ENCODE measurements at places on chromosomes 3 and 15.
A peak's percentile ranks its signal among the peaks of the same experiment; 100 is the strongest.

- no peak for DNase-seq
These were observed 38.7 kb upstream of the MAGEF1 start for GRCh38 chr3:184750349-184751083.

GRCh38 chr3:116552246-116552645 is 107.0 kb upstream of the LSAMP start:
- DNase-seq, result no peak

DNA sequence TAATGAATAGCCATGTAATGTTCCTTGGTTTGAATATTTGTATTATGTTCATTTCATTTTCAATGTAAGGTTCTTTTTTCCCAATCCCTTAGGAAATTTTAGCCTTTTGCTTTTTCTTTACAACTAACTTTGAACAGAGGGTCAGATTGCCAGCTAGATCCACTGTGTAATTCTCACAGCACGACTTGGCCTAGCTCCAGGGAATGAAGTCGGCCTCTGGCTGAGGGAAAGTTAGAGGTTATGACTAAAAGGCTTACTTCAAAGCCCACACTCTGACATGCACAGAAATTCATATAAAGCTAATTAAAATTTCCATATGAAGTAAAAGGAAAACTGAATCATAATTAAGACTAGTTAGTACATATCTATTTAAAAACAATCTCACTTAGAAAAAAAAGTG is 38.7 kb downstream of the ROBO1 start:
- no peak for DNase-seq

DNA sequence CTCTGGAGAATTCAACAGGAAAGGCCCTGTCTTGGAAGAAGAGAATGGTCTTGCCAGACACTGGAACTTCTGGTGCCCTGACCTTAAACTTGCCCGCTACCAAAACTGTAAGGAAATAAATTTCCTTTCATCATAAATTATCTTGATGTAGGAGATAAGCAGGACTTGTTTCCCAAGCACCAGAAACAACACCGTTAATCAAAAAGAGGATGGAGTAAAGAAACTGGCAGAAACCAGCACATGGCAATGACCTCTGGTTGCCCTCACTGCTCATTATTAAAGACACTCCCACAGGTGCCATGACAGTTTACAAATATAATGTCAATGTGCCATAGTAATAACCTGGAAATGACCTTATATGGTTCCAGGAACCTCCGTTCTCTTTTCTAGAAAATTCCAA is 426.1 kb downstream of the EDEM1 start:
- no peak for DNase-seq

DNA sequence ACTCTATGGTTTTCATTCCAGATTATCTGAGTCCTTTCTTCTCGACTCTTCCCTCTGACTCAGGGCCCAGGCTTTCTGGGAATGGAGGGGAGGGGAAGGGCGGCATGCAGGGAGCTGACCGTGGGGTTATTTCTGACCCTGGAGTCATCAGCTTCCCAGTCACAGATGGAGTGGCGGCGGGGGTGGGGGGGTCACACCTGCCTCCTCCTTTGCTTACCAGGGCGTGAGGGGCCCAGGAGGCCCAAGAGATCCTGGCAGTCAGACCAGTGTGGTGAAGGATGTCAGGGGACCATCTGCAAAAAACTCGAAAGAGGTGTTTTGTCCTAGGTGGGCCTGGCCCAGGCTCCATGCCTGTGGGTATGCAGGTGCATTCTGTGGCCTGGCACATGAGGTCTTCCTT is 996 bp upstream of the XIRP1 start:
- no peak for DNase-seq

DNA sequence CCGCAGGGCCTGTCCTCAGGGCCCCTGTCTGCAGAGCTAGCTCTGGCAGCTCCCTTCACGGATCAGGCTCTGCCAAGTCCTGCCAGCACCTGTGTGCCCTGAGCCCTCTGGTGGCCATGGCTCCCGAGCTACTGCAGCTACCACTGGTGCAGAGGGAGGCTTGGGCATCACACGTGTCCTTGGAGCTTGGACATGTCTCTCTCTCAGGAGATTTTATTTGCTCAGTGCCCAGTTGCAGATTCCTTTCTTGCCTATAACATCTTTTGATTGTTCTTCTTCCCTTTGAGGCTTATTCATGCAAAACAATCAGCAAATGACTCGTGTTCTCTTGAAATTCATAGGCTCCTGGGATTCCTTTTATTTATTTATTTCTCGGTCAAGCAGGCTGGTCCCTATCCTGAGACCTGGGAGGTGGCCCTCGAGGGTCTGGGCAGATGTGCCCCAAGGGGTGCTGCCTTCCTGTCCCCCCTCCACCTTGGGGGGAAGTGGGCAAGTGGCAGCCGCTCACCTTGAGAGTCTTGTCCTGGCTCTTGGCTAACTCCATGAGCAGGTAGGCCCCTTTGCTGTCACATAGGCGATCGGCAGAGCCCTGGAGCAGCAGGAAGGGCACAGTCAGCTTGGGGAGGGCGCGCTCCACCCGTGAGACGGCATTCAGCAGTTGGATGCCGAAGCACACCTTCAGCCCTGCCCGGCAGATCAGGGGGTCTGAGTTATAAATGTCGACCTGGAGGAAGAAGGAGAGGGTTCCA is 21.9 kb downstream of the ABTB1 start:
- DNase-seq, result no peak

GRCh38 chr3:50242851-50243542 is 7.0 kb downstream of the GNAI2 start:
- DNase-seq, result no peak

GRCh38 chr3:74265069-74265468 is 349.4 kb downstream of the CNTN3 start:
- DNase-seq, result no peak

DNA sequence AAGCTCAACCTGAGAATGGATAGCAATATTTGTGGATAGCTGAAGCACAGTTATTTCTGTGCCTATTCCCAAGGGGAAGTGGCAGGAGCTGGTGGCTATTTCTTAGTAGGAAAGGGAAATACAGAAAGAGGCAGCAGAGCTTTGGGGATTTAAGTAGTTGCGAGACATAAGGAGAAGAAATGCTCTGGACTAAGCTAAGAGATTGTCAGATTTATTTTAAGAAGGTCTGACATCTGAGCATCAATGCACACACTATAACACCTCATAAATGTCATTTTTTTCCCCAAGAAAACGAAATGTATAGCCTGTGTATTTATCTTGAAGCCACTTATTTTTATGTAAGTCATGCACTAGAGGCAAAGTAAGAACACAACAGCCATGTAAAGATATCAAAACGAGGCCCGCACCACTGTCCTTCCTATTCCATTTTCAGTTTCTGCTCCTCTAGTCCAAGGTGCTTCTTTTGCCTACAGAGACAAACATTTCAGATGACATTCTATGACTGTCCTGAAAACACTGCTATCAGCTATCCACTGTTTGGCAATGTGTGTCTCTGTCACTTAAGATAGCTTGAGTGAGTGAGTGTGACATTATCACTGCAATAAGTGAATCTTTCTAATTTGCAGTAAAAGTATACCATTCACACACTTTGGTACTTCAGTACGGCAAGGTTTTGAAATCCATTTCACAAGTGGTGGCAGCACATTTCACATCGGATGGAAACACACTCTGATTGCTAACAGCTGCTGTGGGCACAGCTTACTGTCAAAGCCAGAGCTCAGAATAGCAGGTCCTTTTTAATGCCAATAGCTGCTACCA is 62.7 kb upstream of the ICE2 start:
- no peak for DNase-seq

GRCh38 chr3:156682963-156683362 is 8.6 kb downstream of the TIPARP start:
- no peak for DNase-seq

- DNase-seq, result no peak
These were observed 506 bp upstream of the ATP1B3 start for GRCh38 chr3:141875893-141876380.

DNA sequence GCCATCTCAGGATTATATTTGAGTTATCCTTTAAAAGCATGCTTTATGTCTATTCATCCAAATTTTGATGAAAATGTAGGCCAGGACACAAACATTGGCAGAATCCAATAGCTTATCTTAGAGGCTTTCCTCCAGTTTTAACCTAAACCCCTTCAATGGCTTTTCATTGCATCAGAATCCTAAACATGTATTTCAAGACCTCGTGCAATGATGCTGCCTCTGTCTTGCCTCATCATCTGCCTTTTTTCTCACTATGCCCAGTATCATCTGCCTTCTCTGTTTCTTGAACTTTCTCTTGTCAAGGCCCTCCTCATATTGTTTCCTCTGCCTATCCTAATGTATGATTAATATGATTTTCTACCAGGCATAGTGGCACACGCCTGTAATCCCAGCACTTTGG is 76.1 kb upstream of the MAP4 start:
- no peak for DNase-seq

DNA sequence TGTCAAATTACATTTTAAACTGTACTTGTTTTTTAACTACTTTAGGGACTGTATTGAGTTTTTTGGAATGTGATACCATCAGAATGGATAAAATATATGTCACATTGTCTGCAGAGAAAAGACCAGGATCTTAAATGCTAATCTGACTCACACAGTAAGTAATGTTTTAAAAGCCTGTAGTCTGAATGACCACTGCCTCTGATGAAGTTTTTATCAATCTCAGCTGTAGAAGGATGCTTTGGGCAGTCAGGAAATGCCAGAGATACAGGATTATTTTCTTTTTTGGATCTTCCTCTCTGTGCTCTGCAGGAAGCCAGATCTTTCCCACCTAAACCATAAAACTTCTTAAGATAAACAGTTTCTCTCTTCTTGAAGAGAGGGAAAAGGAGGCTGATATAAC is 73.1 kb upstream of the PRTG start:
- DNase-seq, result no peak

GRCh38 chr3:38510631-38511030 is 14.5 kb downstream of the EXOG start:
- no peak for DNase-seq

GRCh38 chr3:170724599-170725280 is 138.9 kb upstream of the SLC7A14 start:
- no peak for DNase-seq

- no peak for DNase-seq
These were observed 103.5 kb downstream of the IMPG2 start for GRCh38 chr3:101216710-101217465.

- DNase-seq, result no peak
These were observed 37.4 kb downstream of the MYO1E start for GRCh38 chr15:59335207-59335786.

DNA sequence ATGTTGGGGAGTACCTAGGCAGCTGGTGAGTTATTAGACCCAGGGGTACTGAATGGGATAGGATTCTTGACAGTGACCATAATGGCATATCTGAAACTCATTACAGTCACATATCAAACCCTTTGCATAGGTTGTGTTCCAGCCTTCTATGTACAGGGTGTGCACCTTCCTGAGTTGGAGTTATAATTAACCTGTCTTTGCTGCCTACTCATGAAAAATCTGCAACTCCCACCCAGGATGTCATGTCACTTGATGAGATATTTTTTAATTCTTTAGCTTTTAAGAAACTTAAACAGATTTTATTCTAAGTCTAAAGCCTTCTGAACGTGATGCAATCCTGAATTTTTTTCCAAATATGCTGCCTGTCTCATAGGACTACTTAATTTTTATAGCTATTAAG is 21.1 kb upstream of the ADGRG7 start:
- no peak for DNase-seq

DNA sequence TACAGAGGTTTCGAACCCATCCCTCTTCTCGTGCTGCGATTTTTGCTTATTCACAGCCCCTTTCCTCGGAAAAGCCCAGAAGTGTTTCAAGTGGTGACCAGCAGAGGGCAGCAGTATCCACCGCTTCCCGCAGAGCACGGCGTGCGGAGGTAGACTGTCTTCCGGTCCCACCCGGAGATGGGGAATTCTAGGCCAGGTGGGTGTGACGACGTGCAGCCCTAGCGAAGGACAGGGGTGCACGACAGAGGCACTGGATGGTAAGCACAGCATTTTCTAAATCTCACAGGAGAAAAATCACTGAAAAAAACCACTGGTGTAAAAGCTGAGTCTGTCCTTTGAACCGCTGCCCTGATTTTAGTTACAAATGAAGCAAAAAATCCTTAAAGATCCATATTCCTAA is 7.4 kb upstream of the PSMD6 start:
- DNase-seq, result peak; percentile 43

- no peak for DNase-seq
These were observed 311.2 kb upstream of the NAALADL2 start for GRCh38 chr3:174547801-174548435.

DNA sequence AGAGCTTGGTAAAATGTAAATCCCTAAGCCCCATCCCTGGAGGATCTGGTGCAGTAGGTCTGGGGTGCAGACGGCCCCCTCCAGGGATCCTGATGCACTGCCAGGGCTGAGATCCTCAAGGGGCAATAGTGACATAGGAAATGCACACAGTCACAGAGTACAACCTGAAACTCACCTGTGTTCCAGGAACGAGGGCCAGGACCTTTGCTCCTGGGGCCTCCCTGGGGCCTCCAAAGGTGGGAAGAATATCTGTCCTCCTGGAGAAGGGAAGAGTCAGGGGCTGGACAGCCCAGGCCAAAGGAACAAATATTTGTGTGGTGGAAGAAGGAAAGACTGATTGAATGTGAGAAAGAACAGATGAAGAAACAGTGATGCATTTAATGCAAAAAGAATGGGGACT is 9.5 kb downstream of the SSUH2 start:
- DNase-seq, result no peak

DNA sequence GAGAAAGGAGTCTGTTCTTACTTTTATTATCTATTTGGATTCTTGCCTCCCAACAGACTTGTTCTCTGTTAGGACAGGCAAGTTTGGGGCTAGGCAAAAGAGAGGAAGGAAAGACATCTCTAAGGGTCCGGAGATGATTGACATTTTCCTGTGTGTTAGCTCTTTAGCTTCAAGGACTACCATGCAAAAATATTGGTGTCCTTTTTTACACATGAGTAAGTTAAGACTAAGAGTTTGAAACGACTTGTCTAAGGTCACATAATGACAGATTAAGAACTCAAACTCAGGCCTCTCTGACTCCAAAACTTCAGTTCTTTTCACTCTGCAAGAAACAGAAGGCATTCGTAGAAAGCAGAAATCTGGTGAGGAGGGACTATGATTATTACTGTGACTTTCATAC is 5.9 kb downstream of the LMCD1 start:
- no peak for DNase-seq

- no peak for DNase-seq
These were observed 87.9 kb downstream of the WDR72 start for GRCh38 chr15:53671545-53671944.

- no peak for DNase-seq
These were observed 49.4 kb upstream of the LCTL start for GRCh38 chr15:66614951-66615760.

DNA sequence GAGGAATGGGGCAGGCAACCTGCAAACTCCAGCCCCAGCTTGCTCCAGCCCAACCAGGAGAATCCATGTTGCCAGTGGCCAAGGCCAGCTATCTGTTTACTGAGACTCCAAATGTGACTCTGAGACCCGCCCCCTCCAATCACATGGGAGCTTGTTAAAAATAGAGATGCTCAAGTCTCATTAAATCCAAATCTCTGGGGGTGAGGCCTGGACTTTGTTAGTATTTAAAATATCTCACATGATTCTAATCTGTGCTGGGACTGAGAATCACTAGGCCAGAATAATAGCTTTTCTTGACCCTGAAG is 224.2 kb upstream of the TBL1XR1 start:
- no peak for DNase-seq

Measured in GM12892 (cell line).